SK-N-SH treated with all-trans-retinoic acid at 6 μM for 48 hours (cell line): ENCODE measurements at places on chromosomes 1 and 21.

- no peak for ATAC-seq
These were observed 9.5 kb downstream of the ACTL8 start for GRCh38 chr1:17764591-17764990.

DNA sequence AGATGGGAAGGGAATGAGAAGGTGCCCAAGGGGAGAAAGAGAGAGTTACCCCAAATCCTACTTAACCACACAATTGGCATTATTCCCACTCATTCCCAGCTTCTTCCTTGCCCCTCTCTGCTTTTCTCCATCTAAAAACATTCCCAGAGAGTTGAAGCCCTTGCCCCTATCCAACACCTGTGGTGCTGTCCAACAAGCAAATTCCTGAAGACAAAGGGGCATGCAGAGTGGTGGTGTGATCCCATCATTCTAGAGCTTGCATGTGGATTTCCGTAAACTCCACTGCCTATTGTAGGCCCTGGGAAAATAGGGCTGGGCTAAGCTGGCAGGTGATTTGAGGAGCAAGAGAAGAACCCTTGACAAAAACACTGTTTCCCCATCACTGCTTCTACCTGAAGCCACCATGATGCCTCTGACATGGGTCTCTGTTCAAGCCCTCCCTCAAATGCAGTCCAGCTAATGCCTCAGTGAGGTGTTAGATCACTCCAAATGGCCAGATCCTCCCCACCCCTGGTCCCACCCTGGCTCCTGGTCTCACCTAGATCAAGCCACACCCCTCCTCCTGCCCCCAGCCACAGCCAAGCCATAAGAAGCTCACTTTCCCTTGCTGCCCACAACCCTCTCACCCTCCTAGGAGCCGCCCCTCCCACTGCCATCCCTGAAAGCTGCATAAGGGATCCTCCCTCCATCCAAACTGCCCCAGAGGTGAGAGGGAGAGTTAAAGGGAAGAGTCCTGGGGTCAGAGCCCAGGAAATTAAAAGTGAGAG is 29.5 kb downstream of the SYT2 start:
- no peak for ATAC-seq

DNA sequence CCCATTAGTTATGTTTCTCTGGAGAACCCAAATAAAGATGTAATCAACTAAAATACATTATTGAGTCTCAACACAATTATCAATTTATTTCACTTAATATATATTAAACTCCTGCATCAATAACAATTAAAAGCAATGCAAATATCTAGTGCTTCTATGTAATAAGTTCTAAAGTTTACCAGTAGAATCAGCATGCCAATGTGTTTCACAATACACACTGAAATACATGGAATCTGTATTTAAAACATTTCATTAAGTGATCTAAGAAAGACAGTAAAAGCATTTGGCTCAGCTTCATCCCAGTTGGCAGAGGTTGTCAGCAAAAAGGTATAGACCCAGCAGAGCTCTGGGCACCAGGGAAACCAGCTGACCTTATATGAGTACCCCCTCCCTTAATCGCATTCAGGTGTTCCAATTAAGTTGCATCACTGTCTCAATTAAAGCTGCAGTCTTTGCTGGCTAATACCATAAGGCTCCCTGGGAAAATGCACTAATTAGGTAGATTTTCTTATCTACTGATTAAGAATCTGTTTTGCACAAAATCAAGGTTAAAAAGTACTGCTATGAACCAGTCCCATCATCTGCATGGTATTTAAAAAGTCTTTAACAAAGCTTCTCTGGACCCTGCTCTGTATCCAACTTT is 63.1 kb downstream of the NIBAN1 start:
- ATAC-seq, result peak; percentile 20; the same call in 1 of the 3 replicates

DNA sequence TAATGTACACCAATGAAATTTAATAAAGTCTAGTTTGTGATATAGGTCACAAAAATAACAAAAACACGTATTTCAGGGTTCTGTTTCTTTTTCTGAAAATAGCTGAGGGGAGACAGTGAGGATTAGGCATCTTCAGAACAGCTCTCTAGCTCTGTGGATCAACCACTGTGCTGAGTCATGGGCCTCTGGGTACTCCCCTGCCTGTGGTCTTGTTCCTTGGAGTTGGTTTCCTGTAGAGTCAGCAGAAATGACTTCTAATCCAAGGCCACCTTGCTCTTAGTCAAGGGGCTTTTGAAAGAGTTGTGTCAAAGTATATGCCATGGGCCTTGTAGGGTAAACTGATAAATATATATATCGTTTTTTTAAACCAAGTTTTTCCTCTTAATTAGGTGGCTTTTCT is 141.8 kb upstream of the ZRANB2 start:
- ATAC-seq, result no peak

DNA sequence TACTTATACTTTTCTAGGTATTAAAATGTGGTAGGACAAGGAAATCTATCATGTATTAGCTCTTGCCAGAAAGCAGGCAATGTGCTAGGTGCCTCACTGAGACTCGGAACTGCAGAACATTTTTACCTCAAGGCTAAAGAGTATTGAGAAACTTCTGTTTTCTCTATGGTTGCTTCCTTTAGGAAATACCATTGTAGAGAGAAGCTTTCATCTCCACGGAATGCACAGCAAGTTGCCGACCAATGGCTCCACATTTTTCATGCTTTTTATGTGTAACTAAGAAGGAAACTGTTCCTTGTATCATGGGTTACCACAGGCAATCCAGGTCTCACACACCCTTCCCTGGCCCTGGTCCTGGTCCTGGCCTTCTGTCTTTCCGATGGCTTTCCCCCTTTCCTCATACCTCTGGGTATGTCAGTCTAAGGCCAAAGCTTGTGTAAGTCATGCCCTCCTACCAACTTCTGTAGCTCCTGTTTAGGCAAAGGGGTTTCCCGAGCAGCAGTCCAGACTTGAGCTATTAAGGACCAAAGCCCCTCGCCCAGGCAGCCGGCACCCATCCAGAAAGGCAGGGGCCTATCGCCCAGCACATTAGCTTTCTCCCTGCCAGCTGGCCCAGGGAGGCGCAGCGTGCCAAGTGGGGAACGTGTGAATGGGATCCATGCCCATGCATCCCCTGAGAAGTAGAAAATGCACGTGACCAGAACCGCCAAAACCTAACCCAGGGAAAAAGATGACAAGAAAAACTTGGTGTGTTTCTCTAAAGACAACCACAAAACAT is 225.0 kb downstream of the PBX1 start:
- ATAC-seq, result no peak

- peak; percentile 44; the same call in 2 of the 3 replicates for ATAC-seq
These were observed at the start of gene CTXND2 for GRCh38 chr1:150887018-150887417. CTXND2 (plus strand) TSS chr1:150887136; CDS start chr1:150912315, 25,179 bp downstream.

DNA sequence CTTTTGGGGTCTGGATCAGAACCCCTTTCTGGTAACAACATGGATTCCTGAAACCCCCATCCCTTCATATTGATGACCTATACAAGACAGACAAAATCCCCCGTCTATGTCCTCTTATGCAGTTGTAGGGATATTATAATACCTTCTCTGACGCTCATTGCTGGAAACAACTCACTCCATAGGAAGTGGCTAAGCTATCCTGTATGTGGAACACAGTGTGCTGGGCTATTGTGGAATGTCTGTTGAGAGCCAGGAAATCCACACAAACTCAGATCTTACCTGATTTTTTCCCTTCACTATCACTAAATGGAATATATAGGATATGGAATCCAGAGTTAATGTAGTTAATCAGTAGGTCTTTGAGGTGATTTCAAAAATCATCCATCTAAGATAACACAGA is 17.7 kb upstream of the PIK3R3 start:
- ATAC-seq, result no peak

DNA sequence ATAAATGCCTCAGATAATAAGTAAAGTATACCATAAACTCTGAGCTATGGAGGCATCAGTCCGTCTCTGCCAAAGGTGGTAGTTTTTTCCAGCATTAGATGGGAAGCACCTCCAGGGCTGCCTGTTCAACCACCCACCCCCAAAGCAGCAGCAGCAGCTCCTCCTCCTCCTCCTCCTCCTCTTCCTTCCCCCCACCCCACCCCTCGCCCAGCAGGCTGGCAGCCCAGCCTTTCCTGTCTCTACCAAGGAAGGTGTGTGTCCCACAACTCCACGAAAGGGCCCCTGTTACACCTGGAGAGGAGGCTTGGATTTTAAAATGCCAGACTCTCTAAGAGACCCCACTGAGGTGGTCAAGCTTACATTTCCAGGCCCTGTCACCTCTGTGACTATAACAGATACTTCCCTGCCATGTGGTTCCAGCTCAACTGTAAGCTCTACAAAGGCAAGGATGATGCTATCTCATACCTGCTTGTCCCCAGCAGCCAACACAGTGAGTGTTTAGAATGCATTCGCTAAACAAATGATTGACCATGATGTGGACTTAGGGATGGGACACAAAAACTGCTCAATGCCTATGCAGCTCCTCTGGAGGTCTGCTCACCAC is 76.7 kb downstream of the GFI1 start:
- no peak for ATAC-seq

- no peak for ATAC-seq
These were observed 1.2 kb downstream of the ZC3H12A start for GRCh38 chr1:37475380-37476086.

DNA sequence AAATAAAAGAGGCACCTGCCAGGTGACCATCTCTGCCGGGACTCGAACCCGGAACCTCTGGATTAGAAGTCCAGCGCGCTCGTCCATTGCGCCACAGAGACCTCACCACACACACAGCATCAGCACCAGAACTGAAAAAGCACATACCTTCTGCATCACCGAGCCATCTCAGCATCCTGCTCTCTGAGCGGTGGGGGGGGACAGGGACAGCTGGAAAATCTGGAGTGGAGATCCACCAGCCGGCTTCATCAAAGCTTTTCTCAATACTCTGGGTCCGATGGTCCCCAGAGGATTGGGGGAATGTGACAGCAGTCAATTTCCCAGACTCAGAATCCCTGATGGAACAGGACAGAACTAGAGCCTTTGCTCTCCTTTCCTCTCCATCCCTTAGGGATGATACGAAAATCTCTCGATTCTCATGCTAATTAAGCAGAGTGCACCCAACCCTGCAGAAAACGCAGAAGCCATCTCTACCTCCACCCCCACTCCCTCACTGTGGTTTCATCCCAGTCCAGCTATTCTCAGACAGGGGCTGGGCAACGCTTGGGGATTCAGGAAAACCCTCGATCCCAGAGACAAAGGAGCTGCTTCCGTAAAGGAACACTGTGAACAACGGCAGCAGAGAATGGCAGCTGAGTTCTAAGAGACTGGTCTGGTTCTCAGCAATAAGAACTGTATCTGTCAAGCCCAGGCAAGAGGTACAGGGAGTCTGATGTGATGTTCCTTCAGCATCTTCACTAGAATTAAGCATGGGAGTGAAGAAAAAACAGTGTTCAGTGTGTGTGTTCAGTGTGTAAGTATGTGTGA is 29.6 kb upstream of the CADM3 start:
- ATAC-seq, result peak; percentile 76

GRCh38 chr1:86487811-86488141 is 19.0 kb downstream of the CLCA1 start:
- ATAC-seq, result no peak

- no peak for ATAC-seq
These were observed 5.1 kb downstream of the IFNAR2 start for GRCh38 chr21:33234635-33235520.

DNA sequence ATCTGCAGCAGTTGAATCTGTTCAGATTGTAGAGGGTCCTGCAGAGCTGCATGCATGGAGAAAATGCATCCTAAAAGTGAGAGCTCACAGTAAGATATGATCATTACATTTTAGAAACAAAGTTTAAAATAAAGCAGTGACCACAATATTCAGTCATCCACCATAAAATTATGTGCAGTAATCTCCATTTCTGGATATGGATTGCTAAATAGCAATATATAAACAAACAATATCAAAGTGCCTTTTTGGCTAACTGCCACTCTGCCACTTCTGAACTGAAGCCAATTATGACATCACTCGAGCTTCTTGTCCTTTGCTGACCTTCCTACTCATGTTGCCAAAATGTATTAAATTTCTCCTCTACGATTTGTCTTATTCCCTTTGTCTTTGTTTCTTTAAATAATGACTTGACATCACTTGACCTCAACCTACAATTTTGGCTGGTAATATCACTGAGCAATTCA is 262.0 kb upstream of the CXADR start:
- no peak for ATAC-seq

GRCh38 chr1:4755301-4755845 is 101.0 kb downstream of the AJAP1 start:
- no peak for ATAC-seq

- ATAC-seq, result no peak
These were observed 394.1 kb downstream of the MATN1 start for GRCh38 chr1:30329263-30329753.

DNA sequence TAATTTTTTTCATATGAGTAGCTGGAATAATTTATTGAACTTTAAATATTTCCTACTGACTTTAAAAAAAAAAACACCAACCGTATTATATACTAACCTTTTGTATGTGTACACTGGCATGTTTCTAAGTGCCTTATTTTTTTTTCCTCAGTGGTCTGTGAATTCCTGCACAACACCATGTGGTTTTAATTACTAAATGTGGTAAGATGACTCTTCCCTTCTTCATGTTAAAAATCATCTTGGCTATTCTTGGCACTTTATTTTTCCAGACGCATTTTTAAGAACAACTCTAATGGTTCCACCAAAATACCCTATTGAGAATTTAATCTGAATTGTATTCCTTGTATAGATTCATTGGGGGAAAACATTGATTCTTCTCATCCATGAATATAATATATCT is 28.4 kb downstream of the PPP2R5A start:
- ATAC-seq, result peak; percentile 68
